Stimulated activated naive B cell treated with anti-CD40 and anti-IgM and Interleukin-4, amounts not matched to agents 10 μg/mL and 1 μg/mL and 100 μg/mL, for 72 hours (primary cell): ENCODE measurements at places on chromosomes 3 and 15.

GRCh38 chr3:180934638-180935037 is 22.2 kb downstream of the FXR1 start:
- DNase-seq: no peak

DNA sequence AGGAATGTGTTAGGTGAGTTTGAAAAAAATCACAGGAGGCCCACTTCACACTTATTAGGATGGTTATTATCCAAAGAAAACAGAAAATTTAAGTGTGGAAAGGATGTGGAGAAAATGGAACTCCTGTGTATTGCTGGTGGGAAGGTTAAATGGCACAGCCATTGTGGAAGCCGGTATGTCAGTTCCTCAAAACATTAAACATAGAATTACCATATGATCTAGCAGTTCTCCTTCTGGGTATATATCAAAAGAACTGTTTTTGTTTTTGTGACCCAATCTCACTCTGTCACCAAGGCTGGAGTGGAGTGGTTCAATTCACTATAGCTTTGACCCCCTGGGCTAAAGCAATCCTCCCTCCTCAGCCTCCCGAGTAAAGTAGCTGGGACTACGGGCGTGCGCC is 10.4 kb upstream of the ZFYVE19 start:
- DNase-seq: no peak

- no peak for DNase-seq
These were observed 86.5 kb downstream of the IGSF11 start for GRCh38 chr3:118948146-118948545.

DNA sequence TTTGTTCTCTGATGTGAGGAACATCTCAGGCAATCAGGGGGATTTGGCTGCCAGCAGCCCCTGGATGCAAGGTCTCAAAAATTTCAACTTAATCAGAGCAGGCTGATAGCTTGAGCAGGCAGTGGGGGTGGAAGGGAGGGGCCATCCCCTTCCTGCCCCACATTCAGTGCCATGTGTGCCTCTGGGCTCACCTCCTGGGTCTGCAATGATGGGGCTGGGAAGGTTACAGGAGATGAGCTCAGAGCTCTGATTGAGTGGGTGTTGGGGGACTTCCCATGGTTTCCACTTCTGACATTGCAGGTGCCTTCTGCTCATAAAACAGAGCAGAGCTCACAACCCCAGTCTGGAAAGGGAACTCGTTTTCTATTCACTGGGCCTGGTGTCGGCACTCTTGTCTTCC is 37.0 kb downstream of the PARP16 start:
- peak; percentile 76 for DNase-seq

DNA sequence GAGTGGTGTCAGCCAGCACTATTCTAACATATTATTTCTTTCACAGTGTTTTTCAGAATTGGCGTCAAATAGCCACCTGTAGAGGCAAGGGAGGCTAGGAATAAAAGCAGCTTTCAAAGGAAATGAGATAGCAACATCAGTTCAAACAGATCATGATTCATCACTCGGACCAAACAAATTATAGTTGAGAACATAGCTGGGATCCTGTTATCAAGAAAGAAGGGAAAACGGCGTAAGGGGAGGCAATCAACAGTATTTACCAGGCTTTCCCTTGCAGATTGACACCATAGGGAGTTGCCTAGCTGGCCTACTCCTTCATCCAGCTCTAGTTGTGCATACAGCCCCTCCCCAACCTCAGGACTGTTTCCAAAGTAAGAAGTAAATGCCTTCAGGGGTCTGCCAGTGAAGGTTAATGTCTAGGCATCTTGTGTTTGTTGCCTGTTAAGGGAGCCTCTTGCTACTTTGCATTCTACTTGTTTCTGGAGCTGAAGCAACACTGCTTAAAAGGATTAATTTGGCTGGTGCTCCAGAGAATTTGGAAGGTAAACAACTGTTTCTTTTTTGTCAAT is 286.5 kb downstream of the NSUN3 start:
- no peak for DNase-seq

DNA sequence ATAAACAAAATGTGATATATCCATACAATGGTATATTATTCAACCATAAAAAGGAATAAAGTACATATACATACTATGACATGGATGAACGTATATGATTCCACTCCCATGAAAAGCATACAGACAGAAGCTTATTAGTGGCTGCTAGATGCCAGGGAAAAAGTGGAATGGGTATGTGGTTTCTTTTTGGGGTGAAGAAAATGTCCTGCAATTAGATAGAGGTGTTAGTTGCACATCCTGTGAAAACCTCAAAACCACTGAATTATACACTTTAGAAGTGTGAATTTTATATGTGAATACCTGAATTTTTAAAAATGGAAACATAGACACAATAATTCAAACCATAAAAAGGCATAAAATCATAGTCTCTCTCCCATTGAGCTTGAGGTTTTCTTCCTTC is 11.2 kb downstream of the DENND6A start:
- DNase-seq: no peak

GRCh38 chr3:141971571-141971970 is 95.1 kb downstream of the ATP1B3 start:
- no peak for DNase-seq

GRCh38 chr3:13009132-13009945 is 63.9 kb downstream of the IQSEC1 start:
- DNase-seq: peak; percentile 78

DNA sequence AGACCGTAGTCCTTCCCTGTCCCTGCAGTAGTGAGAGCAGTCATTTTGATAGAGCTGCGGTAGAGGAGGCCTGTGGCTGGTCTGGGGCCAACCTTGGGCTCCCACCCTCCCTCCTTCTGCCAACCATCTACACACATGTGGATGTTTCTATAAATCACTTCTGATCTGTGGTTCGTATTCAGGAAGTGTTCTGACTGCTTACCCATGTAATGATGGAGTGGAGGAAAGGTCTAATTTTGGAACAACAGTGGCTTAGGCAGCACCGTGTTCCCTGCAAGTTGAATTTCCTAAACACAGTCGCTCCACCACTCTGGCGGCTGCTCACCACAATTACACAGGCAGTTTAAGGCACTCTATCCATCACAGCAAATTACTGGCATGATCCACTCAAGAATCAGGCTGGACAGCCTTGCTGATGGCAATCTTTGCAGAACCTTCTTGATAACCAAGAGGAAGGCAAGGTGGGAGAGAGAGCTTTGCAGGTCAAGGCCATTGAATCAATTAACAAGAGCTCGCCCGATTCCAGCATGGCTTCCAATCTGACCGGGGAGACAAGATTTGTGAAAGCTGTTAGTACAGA is 104.7 kb upstream of the VEPH1 start:
- DNase-seq: no peak

DNA sequence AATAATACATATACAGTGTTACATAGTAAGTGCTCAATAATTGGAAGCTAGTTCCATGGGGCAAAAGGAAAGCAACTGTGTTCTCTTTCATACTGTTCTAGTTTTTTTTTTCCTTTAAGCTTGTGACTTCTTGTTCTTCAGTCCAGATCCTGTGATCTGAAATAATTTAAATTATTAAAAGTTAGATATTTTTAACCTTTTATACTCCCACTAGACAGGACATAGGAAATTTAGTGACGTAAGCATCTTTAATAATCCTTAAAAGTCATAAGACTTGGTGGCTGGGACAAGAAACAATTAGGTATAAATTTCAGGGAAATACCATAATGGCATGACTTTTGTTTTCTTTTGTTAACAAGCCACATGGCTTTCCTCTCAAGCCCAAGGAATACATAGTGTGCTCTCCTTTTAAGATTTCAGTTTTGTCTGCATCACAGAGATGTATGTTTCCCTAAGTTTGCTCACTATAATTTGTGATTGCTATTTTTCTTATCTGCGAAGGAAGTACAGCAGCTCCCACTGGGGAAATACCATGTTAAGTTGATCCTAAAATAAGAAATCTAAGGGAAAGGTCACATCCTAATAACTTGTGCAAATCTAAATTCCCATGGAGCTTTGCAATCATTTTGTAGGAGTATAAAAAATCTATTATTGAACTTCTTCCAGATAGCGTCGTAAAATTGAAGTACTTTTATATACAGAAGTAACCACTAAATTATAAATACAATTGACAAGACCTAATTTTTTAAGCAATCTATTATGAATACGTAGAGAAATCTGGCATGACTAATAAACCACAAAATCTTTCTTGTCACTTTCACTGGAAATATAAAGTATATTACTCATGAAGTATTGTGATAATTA is 30.1 kb downstream of the PPARG start:
- DNase-seq: no peak

DNA sequence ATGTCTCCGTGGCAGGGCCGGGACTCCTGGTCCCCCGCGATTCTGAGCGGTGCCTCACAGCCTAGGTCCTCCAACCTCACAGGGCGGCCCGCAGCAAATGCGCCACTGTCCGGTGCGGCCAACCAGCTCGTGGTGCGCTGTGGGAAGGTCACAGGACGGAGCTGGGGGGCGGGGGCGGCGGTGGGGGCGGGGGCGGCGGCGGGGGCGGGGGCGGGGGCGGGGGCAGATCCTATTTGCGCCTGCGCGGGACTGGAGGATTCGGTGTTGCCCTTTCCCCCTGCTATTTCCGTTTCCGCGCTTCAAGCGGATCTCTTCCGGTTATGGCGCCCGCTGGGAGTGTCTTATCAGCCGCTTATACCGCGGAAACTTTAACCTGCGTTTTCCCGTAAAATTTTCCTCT is 106.7 kb upstream of the SNRPN start:
- no peak for DNase-seq

DNA sequence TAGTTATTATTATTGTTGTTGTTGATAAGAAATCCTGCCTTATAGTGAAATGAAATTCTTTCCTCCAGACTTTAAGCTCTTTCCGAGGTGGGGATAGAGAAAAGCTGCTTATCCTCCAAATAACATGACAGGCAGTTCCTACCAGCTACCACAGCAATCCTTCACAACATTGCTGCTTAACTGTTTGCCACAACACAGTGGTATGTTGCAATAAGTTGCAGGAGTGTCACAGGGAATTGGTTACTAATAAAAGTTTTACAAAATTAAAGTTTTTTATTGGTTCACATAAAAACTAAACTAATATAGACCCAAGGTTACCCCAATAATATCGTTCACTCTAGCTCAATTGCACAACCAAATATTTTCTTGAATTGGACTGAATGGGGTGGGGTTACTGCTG is 57.4 kb upstream of the ICE2 start:
- DNase-seq: no peak

DNA sequence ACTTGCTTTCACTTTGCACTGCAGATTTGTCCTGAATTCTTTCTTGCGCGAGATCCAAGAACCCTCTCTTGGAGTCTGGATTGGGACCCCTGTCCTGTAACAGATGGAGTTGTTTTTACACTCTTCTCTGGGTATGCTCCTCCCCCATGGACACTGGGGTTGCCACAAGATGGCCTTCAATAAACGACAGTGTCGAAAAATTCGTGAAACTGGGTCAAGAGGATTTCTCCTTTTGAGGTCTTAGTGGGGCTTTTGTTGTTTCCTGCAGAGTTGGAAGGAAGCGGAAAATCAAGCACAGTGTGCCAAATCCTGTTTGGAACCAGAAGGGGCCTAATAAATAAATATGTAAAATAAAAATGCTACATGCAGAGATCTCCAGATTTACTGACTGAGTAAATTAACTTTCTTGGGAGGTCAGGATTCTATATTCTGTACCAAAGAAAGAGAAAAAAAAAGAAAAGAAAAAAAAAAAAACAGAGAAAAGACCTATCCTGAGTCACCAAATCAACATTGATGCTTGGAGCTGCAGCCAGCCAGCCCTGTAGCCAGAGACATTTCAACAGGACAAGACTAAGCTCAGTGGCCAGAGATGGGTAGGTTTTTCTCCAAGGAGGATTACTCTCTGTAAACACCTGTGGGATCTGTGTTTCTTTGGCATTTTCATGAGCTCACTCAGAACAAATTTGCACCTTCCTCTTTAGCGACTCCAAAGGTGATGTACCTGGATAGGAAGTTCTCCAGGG is 24.8 kb downstream of the CCDC80 start:
- DNase-seq: no peak

DNA sequence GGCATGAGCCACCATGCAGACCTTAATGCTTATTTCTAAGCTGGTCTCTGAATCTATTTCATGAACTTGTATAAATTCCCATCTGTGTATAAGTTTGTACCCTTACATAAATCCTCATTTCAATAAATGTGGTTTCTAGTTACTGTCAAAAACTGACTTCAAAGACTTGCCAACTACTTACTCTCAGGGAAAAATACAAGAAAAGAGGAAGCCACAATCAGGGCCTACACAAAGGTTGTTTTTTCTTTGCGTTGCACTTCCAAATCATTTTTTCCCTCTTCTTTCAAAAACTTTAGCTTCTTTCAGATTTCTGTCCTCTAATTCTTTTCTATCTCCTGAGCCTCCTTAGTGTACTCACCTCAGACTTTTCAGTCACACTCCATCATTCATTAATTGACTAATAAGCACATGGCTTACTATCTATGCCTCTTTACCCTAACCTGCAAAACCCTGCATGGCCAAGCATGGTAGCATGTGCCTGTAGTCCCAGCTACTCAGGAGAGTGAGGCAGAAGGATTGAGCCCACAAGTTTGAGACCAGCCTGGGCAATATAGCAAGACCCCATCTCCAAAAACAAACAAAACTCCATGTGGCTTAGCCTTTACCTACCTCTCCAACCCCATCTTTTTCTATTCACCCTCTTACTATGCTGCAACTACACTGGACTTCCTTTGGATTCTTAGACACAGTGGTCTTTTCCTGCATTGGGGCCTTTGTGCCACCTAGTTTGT is 37.7 kb downstream of the BUB1B start:
- DNase-seq: no peak

- DNase-seq: no peak
These were observed 26.0 kb upstream of the GNB5 start for GRCh38 chr15:52217186-52217585.

DNA sequence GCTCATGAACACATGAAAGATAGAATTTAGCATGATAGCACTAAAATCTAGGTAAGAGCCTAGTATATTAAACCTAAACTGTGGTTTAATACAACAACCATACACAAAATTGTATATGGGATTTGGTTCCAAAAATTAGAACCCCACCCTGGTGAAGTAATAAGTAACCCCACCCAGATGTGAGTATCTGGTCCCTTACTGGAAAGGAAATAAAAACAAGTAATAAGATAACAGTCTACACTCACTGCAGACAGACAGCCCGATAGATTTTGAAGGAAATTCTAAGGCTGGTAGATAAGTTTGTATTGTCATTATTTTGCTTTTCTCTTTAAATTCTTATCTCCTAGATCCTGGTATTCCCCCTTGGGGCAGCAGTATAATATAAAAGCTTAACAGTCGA is 184.9 kb downstream of the ZBTB20 start:
- no peak for DNase-seq

DNA sequence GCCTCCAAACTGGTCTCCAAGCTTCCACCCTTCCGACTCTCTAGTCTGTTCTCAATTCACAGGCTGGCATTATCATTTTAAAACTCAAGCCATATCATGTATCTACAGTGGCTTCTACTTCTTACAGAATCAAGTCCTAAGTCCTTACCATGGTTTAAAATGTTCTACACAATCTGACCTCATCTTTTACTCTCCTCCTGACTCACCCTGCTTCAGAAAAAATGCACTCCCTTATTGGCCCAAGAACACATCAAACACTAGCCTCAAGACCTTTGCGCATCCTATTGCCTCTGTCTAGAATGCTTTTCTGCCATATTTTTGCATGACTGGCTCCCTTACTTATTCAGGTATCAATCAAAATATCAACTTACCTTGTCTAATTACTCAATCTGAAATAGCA is 11.0 kb downstream of the MRPL3 start:
- no peak for DNase-seq

- DNase-seq: no peak
These were observed 215.9 kb upstream of the LRRC3B start for GRCh38 chr3:26406636-26407035.
